ENCODE measurements at places on chromosomes 3 and 15.

- DNase-seq, result no peak
Observed at GRCh38 chr3:50502584-50503423, 630 bp downstream of the CACNA2D2 start.

DNA sequence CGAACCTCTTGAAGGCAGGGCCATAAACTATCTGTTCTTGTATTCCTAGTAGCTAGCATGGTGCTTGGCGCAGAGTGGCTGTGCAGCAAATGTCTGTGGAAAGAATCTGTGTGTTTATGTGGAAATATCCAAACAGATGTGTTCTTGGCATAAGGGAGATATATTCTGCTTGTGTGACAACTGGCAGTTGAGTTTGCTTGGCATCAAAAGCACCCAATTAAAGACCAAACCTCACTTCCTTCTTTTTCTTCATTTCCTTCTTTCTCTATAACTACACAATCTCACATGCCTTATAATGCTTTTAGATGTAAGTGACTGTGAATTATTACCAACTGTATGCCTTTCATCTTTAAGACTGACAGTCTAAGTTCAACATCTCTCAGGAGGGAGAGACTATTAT is 296.5 kb downstream of the SLC9A9 start:
- no peak for DNase-seq

DNA sequence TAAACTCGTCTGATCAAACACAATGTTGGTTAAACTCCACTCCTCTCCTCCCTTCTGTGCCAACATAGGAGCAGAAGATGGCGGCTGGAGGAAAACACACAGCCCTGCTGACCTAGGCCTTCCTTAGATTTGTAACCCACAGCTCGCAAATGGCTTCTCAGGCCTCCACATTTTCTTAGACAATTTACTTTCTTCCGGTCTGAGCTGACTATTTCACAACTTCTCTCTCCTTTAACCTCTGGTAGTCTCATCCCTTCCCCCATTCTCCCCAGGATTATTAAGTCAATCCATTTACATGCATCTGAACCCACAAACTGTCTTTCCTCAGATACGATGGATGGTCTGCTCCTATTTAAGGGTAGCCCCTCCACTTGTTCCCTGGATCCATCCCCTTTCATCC is 25.7 kb upstream of the ULK4 start:
- no peak for DNase-seq

DNA sequence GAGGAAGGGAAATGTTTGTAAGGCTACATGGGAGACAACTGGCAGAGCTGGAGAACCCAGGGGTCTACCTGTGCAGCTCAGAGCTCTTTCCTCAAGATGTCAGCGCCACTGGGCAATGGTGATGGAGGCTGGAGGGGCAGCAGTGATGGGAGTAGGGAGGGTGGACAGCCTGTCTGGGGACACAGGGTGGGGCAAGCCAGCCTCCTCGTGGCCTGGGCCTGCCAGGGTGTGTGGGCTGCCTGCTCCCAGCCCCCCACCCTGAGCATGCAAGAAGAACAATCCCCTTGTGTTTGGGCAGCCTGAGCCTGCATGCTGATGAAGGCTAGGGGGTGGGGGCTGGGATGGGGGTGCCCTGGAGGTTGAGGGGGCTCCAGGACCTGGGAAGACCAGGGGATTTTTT is 1.2 kb downstream of the PCBP4 start:
- no peak for DNase-seq

DNA sequence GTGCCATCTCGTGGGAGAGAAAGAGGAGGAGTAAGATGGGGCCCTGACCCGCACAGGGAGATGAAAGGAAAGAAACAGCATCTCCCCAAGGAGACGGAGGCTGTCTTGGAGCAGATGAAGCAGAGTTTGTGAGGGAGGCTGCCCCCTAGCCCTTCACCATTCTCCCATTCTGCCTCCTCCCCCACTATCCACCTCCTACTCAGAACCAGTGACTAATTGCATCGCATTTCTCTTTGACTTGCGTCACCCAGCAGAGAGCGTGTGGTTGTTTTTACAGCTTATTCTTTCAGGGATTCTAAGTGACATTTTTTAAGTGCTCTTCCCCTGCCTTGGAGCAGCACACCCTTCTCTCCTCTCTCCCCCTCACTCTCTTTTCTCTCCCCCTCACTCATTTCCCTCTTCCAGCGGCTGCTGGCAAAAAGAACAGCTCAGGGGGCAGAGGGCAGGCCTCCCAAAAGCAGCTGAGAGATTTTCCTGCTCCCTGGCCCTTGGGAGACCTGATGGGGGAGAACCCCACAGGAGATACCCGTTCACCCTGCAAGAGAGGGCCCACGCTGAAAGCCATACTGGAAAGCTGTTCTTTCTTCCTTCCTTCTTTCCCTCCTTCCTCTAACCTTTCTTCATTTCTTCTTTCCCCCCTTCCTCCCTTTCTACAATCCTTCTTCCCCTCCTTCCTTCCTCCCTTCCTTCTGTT is 91.8 kb downstream of the MRPL46 start:
- DNase-seq, result no peak

- DNase-seq, result no peak
Observed at GRCh38 chr3:86830566-86830965, 160.4 kb downstream of the VGLL3 start.

DNA sequence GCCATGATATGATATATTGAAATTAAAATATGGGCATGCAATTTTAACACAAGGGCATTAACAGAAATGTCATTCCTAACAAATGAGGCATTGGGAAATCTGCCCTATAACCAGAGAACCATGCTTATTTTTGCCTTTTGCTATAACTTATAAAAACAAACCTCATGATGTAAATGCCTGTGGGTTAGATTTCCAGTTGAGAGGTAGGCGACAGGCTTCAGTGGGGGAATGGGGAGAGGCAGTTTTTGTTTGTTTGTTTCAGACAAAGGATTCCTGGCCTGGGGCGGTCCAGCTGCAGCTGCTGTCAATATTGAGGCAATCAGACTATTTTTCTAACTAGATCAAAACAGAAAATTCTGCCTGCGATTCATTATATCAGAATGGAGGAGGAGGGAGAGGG is 490.4 kb upstream of the CFAP20DC start:
- DNase-seq, result no peak

DNA sequence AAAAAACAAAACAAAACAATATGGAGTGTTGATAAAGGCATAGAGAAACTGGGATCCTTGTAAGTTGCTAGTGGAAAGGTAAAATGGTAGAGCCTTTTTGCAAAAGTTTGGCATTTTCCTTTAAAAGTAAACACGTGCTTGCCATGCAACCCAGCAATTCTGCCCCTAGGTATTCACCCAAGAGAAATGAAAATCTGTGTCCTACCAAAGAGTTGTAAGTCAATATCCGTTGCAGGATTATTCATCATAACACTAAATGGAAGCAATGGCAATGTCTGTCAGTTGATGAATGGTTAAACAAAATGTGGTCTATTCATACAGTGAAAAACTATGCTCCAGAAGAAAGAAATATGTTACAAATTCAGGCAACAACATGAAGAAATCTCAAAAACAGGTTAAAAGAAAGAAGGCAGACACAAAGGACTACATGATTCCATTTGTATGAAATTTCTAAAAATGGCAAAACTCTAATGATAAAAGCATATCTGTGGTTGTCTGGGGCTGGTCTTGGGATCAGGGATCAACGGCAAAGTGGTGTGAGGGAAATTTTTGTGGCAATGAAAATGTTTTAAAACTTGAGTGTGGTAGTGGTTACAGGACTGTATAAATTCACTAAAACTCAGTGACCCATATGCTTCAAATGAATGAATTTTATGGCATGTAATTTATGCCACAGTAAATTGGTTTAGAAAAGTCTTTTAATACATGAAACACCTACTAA is 229.6 kb downstream of the OPA1 start:
- DNase-seq, result no peak

DNA sequence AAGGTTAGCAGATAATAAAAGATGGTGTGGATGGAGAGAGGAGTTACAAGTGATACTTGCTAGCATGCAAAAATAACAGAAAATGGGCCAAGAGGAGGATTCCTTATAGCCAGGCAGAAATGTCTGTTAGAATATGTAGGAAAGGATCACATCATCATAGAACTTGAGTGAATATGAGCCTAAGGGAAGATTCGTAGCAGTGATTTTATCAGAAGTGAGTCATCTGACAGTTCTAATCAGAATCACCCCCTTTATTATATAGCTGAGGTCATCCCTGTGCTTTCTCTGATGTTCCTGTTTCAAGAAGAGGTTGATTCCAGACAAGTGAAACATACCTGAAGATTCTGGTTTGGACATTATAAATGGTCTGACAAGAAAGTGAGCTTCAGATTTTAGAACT is 22.9 kb downstream of the EXOG start:
- no peak for DNase-seq

DNA sequence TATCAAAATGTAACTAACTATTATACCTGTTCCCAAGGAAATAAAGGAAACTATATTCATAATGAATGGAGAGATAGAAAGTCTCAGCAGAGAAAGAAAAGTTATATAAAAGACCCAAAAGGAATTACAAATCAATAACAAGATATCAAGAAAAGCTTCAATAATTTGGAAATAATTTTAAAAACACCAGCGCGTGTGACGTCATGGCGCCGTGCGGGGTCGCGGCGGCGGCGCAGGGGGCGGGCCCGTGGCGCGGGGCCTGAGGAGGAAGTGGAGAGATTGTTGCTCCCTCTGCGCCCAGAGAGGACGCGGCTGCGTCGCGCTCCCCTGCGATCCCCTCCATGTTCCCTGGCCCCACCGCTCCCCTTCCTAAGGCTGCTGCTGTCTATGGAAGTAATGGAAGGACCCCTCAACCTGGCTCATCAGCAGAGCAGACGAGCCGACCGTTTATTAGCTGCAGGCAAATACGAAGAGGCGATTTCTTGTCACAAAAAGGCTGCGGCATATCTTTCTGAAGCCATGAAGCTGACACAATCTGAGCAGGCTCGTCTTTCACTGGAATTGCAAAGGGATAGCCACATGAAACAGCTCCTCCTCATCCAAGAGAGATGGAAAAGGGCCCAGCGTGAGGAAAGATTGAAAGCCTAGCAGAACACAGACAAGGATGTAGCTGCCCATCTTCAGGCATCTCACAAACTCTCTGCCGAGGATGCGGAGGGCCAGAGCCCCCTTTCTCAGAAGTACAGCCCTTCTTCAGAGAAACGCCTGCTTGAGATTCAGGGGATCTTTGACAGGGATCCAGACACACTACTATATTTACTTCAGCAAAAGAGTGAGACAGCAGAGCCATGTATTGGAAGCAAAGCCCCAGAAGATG is 4.1 kb downstream of the XCR1 start:
- no peak for DNase-seq

GRCh38 chr15:78715434-78715833 is 74.4 kb upstream of the CHRNB4 start:
- DNase-seq, result no peak

All from stimulated activated CD4-positive, alpha-beta T cell treated with anti-CD3 and anti-CD28 coated beads, Interleukin-1b, Interleukin-23, amount 100 ng/mL, for 1 hour (primary cell).